ENCODE measurements at places on chromosomes 2 and 18. TPM values are rescaled to one million over a fixed set of nuclear protein-coding genes. Genes with fewer than 3 reads are reported as not detected.

Gene ZFP36L2
- total RNA-seq: 5.6 TPM

Gene UGT1A3
- total RNA-seq: not detected

Gene RIT2
- total RNA-seq: not detected

DNA sequence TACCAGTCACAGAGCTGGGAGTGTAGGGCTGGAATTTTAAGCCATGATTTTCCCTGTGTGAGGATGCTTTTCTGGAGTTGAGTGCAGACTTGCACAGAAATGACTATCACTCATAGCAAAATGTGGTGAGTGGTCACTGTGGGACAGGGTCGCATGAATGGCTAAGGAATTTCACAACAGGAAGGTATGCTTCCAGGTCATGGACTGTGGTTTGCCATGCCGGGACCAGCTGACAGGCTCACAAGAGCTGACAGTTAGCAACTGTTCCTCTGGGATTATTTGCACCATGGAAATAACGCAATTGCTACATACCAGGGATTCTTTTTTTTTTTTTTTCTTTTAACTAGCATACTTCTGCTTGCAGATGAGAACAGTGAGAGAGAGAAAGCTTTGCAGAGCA, 3.8 kb upstream of the UXS1 start:
- peak overlapping the region; percentile 44 for H3K27ac ChIP-seq
- H3K27me3 ChIP-seq: no peaks in the 10 kb centered on the region
- peak; percentile 89 for DNase-seq
- H3K36me3 ChIP-seq: no peaks in the 10 kb centered on the region

DNA sequence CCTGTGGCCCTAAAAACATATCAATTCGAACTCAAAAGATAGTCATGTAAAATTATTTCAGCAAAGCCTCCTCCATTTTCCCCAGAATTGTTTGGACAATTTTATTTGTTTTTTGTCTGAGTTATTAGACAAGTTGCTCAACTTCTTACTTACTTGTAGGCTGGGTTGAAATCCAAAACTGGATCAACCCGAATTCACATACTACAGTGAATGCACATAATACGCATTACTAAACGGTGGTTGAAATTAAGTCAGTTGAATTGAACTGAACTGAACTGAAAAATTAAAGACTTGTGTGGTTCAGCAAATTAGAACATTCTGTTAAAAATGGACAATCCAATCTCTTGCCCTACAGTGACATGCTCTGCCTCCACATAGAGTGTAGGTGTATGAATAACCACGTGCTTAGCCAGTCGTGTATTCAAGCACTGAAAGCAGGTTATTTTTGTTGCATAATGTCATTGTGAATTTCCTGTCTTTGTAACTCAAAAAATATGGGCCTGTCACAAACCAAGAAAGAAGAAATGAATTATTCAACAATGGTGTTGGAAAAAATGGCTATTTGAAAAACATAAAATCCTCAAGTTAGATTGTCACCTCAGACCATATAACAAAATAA, 441.0 kb downstream of the TXNL1 start:
- DNase-seq: no peak
- no peaks in the 10 kb centered on the region for H3K4me1 ChIP-seq
- H3K4me3 ChIP-seq: no peak overlapping the region
- H3K27ac ChIP-seq: no peak overlapping the region

DNA sequence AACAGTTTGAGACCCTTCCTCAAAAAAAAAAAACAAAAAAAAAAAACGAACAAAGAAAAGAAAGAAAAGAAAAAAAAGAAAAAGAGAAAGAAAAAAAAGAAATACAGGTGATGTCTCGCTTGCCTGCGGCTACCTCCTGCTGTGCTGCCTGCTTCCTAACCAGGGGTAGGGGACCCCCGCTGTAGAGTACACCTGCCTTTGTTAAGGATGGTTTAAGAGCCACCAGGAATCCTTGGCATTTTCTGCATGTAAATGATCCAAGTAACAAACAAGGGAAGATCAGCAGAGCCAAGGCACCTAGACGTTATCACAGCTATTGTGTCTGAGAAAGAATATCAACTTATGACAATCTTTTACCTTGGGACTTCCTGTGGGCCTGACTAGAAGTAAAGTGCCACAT, 856.8 kb upstream of the GCFC2 start:
- no peak overlapping the region for H3K27ac ChIP-seq
- H3K4me1 ChIP-seq: no peaks in the 10 kb centered on the region
- H3K4me3 ChIP-seq: no peak overlapping the region
- DNase-seq: no peak
- no peaks in the 10 kb centered on the region for H3K27me3 ChIP-seq

Gene OTOS
- 0.73 TPM for total RNA-seq

- no peak for DNase-seq
- H3K27me3 ChIP-seq: no peaks in the 10 kb centered on the region
- H3K36me3 ChIP-seq: no peaks in the 10 kb centered on the region
- H3K4me3 ChIP-seq: no peak overlapping the region
These were observed 32.8 kb upstream of the TMEM178A start for GRCh38 chr2:39632876-39633275.

Gene EHD3
- total RNA-seq: not detected

- H3K27me3 ChIP-seq: no peaks in the 10 kb centered on the region
- no peak overlapping the region for H3K4me3 ChIP-seq
- H3K27ac ChIP-seq: no peak overlapping the region
- DNase-seq: no peak
These were observed 121.6 kb downstream of the GALNT1 start for GRCh38 chr18:35703043-35703688.

DNA sequence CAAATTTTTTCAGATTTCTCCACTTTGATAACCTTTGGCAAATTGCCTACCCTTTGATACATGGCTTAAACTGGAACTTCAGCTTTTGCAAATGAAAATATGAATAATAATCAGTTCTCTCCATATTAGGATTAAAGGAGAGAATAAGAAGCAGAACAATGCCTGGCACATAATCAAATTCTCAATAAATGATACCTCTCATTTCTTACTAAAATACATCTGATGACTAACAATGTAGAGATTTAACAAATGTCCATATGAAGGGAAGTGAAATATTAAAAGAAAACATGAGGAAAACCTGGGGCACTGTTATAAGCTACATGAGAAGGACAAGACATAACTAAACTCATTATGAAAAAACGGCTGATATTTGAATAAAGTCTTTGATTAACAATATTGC, 1103.6 kb downstream of the LRP1B start:
- H3K4me3 ChIP-seq: no peak overlapping the region
- H3K27ac ChIP-seq: no peak overlapping the region
- DNase-seq: no peak
- H3K36me3 ChIP-seq: no peaks in the 10 kb centered on the region
- H3K27me3 ChIP-seq: no peaks in the 10 kb centered on the region

DNA sequence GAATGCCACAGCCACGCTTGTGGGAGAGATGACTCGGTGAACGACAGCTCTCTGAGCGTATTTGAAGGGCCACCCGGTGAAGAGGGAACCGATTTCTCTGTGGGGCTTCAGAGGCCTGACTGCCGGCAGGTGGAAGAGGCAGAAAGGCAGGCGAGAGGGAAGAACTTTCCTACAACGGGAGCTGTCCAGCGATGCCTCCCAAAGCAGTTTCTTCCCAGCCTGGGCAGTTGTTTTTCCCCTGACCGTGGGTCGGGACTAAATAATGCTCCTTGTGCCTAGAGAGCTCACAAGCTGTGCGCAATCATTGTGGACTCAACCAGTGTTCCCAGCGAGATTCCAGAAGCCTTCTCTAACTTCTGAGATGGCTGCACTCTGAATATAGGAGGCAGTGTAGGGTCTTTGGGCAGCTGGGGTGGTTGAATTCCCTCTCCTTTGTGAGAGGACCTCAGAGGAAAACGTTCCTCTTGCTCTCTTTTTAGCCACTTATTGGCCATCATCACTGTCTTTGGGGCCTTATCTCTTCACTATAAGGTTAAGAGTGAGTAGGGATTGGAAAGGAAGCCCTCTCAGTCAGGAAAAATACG, 710 bp downstream of the SEC11C start:
- H3K4me3 ChIP-seq: peak overlapping the region; percentile 74
- no peaks in the 10 kb centered on the region for H3K36me3 ChIP-seq
- no peaks in the 10 kb centered on the region for H3K27me3 ChIP-seq
- H3K27ac ChIP-seq: no peak overlapping the region
- H3K4me1 ChIP-seq: no peaks in the 10 kb centered on the region

Gene FOXD4L1
- total RNA-seq: 1.0 TPM

- no peak overlapping the region for H3K27ac ChIP-seq
- no peak for DNase-seq
- no peak overlapping the region for H3K4me3 ChIP-seq
- H3K27me3 ChIP-seq: no peaks in the 10 kb centered on the region
- no peaks in the 10 kb centered on the region for H3K36me3 ChIP-seq
These were observed 18.4 kb downstream of the SCN9A start for GRCh38 chr2:166357068-166357949.

GRCh38 chr2:165757906-165758675, 36.0 kb downstream of the GALNT3 start:
- no peak overlapping the region for H3K4me3 ChIP-seq
- H3K4me1 ChIP-seq: no peaks in the 10 kb centered on the region
- DNase-seq: no peak

- no peaks in the 10 kb centered on the region for H3K4me1 ChIP-seq
- H3K27ac ChIP-seq: no peak overlapping the region
- no peaks in the 10 kb centered on the region for H3K36me3 ChIP-seq
- H3K4me3 ChIP-seq: no peak overlapping the region
These were observed 34.7 kb upstream of the ADAM23 start for GRCh38 chr2:206408323-206409320.

GRCh38 chr2:101168706-101169105, 17.5 kb upstream of the TBC1D8 start:
- DNase-seq: no peak
- no peak overlapping the region for H3K4me3 ChIP-seq
- H3K4me1 ChIP-seq: no peaks in the 10 kb centered on the region
- no peaks in the 10 kb centered on the region for H3K27me3 ChIP-seq

Gene ATP6V1C2
- 0.23 TPM for total RNA-seq

DNA sequence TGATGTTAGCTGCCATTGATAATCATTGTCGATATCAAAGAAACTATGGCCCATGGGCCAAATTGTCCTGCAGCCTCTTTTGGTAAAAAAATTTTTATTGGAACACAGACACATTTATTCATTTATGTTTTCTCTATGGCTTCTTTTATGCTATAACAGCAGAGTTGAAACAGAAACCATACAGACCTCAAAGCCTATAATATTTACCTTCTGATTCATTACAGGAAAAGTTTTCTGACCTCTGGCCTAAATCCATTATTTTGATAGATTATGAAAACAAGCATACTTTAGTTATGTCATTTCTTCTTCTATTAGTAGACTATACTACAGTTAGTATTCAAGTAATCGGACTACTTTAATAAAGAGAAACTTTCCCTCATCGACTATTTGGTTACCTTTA, 349.7 kb upstream of the GALNT5 start:
- no peaks in the 10 kb centered on the region for H3K36me3 ChIP-seq
- no peak for DNase-seq
- H3K27ac ChIP-seq: no peak overlapping the region
- no peaks in the 10 kb centered on the region for H3K27me3 ChIP-seq
- H3K4me1 ChIP-seq: no peaks in the 10 kb centered on the region
- H3K4me3 ChIP-seq: no peak overlapping the region

DNA sequence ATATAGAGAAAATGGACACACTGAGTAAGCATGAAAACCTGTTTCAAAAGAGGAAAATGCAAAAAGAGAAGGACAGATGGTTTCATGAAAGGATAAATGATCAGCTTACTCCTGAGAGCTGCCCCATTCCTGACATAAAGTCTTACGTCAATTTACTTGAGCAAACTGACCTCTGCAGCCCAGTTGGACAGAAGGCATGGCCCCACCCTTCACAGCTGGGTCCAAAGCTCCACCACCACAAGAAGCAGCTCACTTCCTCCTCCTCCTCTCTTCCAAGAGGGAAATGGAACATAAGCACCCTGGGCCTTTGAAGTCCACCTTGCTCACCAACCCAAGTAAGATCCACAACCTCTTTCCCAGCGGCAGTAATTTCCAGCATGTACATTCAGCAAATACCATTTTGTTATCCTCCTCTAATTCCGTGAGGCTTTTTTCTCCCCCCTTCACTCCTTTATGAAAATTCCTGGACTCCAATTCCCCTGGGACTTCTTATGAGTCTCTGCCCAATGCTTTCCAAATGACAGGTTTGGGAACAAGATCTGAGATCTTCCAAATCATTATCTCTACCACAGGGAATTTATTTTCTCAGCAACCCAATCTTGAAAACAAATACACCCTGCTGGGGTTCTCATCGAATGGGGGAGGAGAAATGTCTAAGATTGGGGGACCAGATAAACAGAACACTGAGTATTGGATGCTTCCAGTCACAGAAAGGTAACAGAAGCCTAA, 10.1 kb downstream of the COL4A4 start:
- no peaks in the 10 kb centered on the region for H3K4me1 ChIP-seq
- no peak overlapping the region for H3K27ac ChIP-seq
- no peak for DNase-seq
- no peaks in the 10 kb centered on the region for H3K27me3 ChIP-seq
- H3K36me3 ChIP-seq: no peaks in the 10 kb centered on the region
- H3K4me3 ChIP-seq: no peak overlapping the region

Gene SEH1L
- total RNA-seq: 33.1 TPM

DNA sequence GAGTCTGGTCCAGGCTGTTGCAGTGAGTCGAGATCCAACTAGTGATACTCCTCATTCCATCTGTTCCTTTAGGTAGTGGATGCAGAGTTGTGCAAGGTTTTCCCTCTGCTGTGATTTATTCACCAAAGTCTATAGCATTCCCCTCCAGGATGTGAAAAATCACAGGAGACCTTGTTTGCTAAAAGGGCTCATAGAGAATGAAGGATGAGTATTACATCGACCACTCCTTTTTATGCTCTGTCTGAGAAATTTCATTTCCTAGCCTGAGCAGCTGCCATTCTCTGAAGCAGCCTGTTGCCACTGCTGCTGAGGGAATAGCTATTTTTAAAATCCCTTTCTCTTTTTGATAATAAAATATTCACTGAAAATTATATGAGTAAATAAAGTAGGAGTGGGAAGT, 134.1 kb upstream of the LRRTM1 start:
- H3K27ac ChIP-seq: no peak overlapping the region
- no peak for DNase-seq

Gene HRH4
- total RNA-seq: not detected

DNA sequence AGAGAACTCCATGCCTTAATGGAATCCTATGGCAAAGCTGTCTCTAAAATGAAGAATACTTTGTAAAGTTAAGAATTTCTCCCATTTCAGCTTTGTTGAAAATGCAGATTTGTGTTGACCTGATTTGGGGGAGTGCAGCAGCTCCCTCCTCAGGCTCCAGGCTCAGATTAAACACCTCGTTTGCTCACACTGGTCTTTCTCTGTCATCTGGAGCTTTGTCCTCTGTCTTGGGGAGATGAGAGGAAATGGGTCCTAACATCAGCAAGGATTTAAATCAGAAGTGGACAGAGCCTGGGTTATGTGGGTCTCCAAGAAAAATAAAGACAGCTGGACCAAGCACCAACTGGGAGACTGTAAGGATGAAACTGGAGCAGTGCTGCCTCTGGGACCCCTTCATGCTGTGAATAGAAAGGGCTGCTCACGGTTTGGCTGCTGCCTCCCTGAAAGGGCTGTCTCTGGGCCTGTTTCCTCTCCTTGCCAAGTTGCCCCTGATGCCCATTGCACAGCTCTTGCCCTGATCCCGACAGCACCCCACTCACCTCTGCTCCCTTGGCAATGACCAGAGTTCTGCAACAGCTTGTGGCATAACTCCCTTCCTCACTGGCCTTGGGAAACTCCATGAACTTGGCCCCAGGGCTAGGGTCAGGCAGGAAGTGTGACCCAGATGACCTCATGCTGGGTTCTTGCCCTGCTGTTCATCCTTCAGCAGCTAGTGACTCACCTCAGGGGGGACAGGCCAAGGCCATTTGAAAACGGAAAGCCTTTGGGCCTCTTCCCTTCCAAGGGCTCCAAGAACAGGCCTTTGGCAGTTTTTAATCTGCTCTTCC, 197.2 kb downstream of the CYP26B1 start:
- no peaks in the 10 kb centered on the region for H3K4me1 ChIP-seq
- no peak overlapping the region for H3K27ac ChIP-seq
- H3K4me3 ChIP-seq: no peak overlapping the region
- no peak for DNase-seq
- no peaks in the 10 kb centered on the region for H3K27me3 ChIP-seq

All from SJCRH30 (cell line).